ENCODE measurements at places on chromosomes 6 and 20. TPM values are rescaled to one million over a fixed set of nuclear protein-coding genes. Genes with fewer than 3 reads are reported as not detected.
A peak's percentile ranks its signal among the peaks of the same experiment; 100 is the strongest.

DNA sequence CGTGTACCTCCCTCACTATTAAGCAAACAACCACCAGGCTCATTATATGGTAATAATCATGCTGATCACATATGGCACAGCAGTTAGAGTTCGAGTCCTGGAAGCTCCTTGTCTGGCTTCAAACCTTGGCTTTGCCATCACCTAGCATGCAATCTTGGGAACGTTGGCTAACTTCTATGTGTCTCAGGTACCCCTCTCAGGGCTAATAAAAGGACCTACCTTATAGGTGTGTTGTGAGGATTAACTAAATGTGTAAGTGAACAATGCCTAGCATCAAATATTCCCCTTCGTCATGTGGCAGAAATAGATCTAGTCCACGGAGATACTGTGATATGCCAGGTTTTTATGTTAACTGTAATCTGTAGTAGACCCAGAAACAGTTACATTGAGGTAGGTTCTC lies 10.4 kb downstream of the CYP24A1 start:
- no peak overlapping the region for H3K27ac ChIP-seq
- peaks cover 56% of the 10 kb centered on the region for H3K27me3 ChIP-seq
- no peak for DNase-seq
- no peak overlapping the region for H3K4me3 ChIP-seq
- H3K4me1 ChIP-seq: no peaks in the 10 kb centered on the region

GRCh38 chr6:167858086-167858591 lies 31.4 kb downstream of the AFDN start:
- no peak for DNase-seq
- H3K27me3 ChIP-seq: no peaks in the 10 kb centered on the region
- H3K4me1 ChIP-seq: peaks cover 19% of the 10 kb centered on the region

DNA sequence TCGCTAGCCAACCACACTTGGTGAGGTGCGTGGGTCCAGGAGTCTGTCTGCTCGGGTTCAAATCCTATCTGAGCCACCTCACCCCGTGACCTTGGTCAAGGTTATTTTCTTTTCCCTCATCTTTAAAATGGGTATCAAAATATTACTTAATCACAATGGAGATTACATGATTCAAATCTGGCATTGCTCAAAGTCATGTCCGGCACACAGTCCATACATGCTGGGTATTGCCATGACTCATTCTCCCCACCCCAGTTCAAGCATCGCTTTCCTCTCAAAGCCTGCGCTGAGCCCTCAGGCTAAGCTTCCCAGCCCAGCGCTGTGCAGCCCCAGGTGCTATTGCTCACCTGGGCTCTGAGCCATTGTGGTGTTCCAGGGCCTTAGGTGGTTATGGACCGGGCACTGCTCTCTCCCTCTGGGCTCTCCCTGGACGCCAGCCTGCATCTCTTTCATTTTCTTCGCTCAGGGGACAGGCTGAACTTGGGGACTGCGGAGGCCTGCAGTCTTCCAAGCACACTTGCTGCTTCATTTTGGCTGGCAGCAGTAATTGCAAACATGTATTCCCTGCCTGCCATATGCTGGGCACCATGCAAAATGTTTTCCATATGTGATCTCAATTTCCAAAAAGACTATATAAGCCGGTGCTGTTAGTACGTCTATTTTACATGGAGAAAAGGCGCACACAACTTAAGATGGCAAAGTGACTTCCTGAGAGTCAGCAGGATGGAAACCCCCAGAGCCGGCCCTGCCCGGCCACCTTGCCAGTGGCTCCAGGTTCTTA lies 27.3 kb downstream of the WRNIP1 start:
- H3K4me1 ChIP-seq: peaks cover 26% of the 10 kb centered on the region
- no peak for DNase-seq
- H3K4me3 ChIP-seq: no peak overlapping the region
- H3K36me3 ChIP-seq: peaks cover 3% of the 10 kb centered on the region
- H3K27me3 ChIP-seq: no peaks in the 10 kb centered on the region

GRCh38 chr6:12165722-12166280 lies 124.4 kb upstream of the EDN1 start:
- no peaks in the 10 kb centered on the region for H3K27me3 ChIP-seq
- H3K27ac ChIP-seq: no peak overlapping the region
- no peaks in the 10 kb centered on the region for H3K4me1 ChIP-seq

Gene RAD21L1
- not detected for total RNA-seq

DNA sequence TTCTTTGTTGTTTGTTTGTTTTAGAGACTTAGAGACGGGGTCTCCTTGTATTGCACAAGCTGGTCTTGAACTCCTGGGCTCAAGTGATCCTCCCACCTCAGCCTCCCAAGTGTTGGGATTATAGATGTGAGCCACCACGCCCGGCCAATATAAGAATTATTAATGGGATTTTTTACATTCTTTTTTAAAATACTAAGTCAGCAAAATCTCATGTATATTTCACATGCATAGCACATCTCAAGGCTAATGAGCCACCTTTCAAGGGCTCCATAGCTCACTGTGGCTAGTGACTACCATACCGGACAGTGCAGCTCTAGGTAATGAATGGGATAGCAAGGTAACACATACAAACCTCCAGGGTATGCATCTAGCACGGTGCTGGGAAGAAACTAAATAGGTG lies 361.4 kb downstream of the SAMD5 start:
- no peak overlapping the region for H3K27ac ChIP-seq
- H3K36me3 ChIP-seq: no peaks in the 10 kb centered on the region
- H3K4me3 ChIP-seq: no peak overlapping the region

DNA sequence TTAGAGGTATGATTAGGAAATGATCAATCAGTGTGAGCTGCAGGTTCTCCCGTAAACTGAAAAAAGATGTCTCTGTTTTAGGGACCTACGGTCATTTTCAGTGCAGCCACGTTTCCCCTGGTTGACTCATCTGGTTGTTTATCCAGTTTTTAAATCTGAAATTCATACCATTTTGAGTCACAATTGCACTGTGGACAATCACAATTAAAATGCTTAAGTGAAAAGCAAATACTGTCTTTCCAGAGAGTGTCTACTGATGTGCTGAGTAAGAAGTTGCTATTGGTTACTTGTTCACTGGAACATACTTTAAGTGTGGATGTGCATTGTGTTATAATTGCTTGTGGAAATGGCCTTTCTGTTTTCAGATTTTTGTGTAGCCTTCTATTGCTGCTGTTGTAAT lies 305.1 kb upstream of the SASH1 start:
- H3K4me3 ChIP-seq: no peak overlapping the region
- H3K4me1 ChIP-seq: no peaks in the 10 kb centered on the region
- no peaks in the 10 kb centered on the region for H3K27me3 ChIP-seq
- no peaks in the 10 kb centered on the region for H3K36me3 ChIP-seq

DNA sequence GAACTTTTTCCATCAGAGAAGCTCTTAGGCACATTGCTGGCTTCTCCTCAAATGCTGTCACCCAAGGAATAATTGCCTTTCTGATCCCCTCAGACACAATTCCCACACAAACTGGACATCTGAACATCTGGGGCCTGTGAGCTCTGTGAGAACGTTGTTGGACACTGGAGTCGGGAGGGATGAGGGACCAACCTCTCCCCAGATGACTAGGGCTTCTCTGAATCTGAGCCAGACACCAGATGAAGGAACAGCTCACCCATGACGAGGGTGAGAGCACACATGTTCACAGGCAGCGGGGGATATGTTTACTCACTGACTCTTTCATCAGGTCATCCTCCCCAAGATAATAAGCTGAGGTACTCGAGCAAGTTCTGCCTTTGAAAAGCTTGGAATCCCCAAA lies 283.9 kb upstream of the SUPT3H start:
- no peaks in the 10 kb centered on the region for H3K27me3 ChIP-seq
- peaks cover 3% of the 10 kb centered on the region for H3K36me3 ChIP-seq
- DNase-seq: no peak

Gene AURKA
- 240 TPM for total RNA-seq

DNA sequence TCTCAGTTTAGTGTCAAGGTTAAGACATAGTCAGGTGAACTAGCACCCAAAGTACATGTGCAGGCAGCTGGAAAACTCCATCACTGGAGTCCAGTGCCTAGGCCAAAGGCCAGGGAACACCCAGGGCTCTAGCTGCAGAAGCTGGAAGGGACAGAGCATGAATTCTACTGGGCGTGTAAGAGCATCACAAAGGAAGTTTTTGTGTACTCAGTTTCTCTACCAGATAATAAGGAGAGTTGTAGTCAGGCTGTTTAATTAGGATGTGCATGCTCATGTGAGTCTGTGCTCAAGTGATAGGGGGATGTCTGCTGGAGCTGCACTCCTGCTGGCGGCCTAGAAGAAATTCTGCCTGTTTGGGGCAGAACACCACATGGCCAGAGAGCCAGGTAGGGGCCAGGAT lies 8.1 kb downstream of the L3MBTL1 start:
- no peaks in the 10 kb centered on the region for H3K4me1 ChIP-seq
- no peak overlapping the region for H3K27ac ChIP-seq
- H3K36me3 ChIP-seq: 0 out of 2 replicates have a peak, but pooled peaks cover 3% of the 10 kb centered on the region
- peak overlapping the region; percentile 65 for H3K4me3 ChIP-seq
- no peak for DNase-seq
- no peaks in the 10 kb centered on the region for H3K27me3 ChIP-seq

- DNase-seq: no peak
- no peak overlapping the region for H3K4me3 ChIP-seq
- no peaks in the 10 kb centered on the region for H3K27me3 ChIP-seq
- H3K36me3 ChIP-seq: no peaks in the 10 kb centered on the region
- H3K27ac ChIP-seq: no peak overlapping the region
- H3K4me1 ChIP-seq: no peaks in the 10 kb centered on the region
Measured at GRCh38 chr6:140670021-140670420, 1295.6 kb upstream of the CITED2 start.

- DNase-seq: no peak
- H3K4me1 ChIP-seq: no peaks in the 10 kb centered on the region
- peaks cover 6% of the 10 kb centered on the region for H3K27me3 ChIP-seq
- no peak overlapping the region for H3K27ac ChIP-seq
- H3K36me3 ChIP-seq: no peaks in the 10 kb centered on the region
Measured at GRCh38 chr20:12305188-12305950, 387.7 kb downstream of the BTBD3 start.

- no peak for DNase-seq
- H3K27me3 ChIP-seq: 0 out of 2 replicates have a peak, but pooled peaks cover 3% of the 10 kb centered on the region
- H3K27ac ChIP-seq: no peak overlapping the region
- H3K4me1 ChIP-seq: no peaks in the 10 kb centered on the region
- H3K4me3 ChIP-seq: no peak overlapping the region
Measured at GRCh38 chr20:9062066-9062465, 6.8 kb upstream of the PLCB4 start.

DNA sequence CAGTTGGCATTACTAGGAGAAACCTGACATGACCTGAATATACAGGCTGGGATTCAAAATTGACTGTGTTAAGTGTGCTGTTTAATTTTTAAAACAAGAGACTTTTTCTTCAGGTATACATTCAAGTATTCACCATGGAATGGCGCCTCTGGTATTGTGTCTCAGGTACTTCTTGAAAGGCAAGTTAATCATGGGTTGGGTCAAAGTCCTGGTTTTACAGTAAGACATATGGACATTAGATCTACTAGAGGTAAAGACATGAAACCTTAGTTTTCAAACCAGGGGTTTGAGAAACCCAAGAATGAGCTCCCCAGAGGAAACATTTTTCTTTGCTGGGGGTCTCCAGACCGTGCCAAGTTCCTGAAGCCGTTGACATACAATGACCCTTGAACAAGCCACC lies 232.4 kb downstream of the SAMD5 start:
- H3K4me3 ChIP-seq: no peak overlapping the region
- no peaks in the 10 kb centered on the region for H3K36me3 ChIP-seq
- DNase-seq: no peak
- peak overlapping the region; percentile 14 for H3K27ac ChIP-seq

- no peak overlapping the region for H3K4me3 ChIP-seq
- H3K27ac ChIP-seq: no peak overlapping the region
- H3K36me3 ChIP-seq: no peaks in the 10 kb centered on the region
- no peaks in the 10 kb centered on the region for H3K4me1 ChIP-seq
- H3K27me3 ChIP-seq: no peaks in the 10 kb centered on the region
- DNase-seq: no peak
Measured at GRCh38 chr6:64281167-64281566, 645.6 kb downstream of the PHF3 start.

GRCh38 chr6:149925974-149926777 lies 3.3 kb upstream of the RAET1G start:
- H3K4me1 ChIP-seq: peaks cover 3% of the 10 kb centered on the region
- H3K4me3 ChIP-seq: peak overlapping the region; percentile 48
- H3K27me3 ChIP-seq: peaks cover 10% of the 10 kb centered on the region

Gene SIRPA
- 0.93 TPM for total RNA-seq

Gene GNRH2
- not detected for total RNA-seq

- no peaks in the 10 kb centered on the region for H3K4me1 ChIP-seq
- H3K27ac ChIP-seq: no peak overlapping the region
- DNase-seq: no peak
- no peaks in the 10 kb centered on the region for H3K36me3 ChIP-seq
Measured at GRCh38 chr6:80254716-80255115, 148.2 kb downstream of the BCKDHB start.

- no peaks in the 10 kb centered on the region for H3K27me3 ChIP-seq
- 0 out of 2 replicates have a peak, but pooled peaks cover under 1% of the 10 kb centered on the region for H3K4me1 ChIP-seq
- H3K4me3 ChIP-seq: no peak overlapping the region
- no peaks in the 10 kb centered on the region for H3K36me3 ChIP-seq
- no peak for DNase-seq
Measured at GRCh38 chr6:83151114-83151513, 42.0 kb downstream of the PGM3 start.

- H3K4me1 ChIP-seq: peaks cover 5% of the 10 kb centered on the region
- DNase-seq: no peak
- H3K27ac ChIP-seq: no peak overlapping the region
- peaks cover 22% of the 10 kb centered on the region for H3K36me3 ChIP-seq
- no peak overlapping the region for H3K4me3 ChIP-seq
Measured at GRCh38 chr20:37729452-37729851, 35.6 kb downstream of the CTNNBL1 start.

Gene VSX1
- total RNA-seq: 0.06 TPM

DNA sequence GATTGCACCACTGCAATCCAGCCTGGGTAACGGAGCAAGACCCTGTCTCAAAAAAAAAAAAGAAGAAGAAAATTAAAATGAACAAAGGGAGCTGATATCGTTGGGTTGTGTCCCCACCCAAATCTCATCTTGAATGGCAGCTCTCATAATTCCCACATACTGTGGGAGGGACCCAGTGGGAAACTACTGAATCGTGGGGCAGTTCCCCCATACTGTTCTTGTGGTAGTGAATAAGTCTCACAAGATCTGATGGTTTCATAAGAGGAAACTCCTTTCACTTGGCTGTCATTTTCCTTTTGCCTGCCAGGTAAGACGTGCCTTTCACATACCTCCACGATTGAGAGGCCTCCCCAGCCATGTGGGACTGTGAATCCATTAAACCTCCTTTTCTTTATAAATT lies 149.4 kb downstream of the PREX1 start:
- H3K27ac ChIP-seq: no peak overlapping the region
- DNase-seq: no peak
- no peak overlapping the region for H3K4me3 ChIP-seq
- H3K36me3 ChIP-seq: peaks cover 41% of the 10 kb centered on the region
- peaks cover 27% of the 10 kb centered on the region for H3K4me1 ChIP-seq

Gene GSTA2
- total RNA-seq: not detected

Gene DAAM2
- total RNA-seq: 3.5 TPM
